Erythroblast (primary cell): ENCODE measurements at places on chromosomes 1 and 21.

- DNase-seq, result peak; percentile 24
Measured at GRCh38 chr1:212565079-212565478, 43.5 kb upstream of the ATF3 start.

GRCh38 chr1:109391626-109392025, 6.1 kb downstream of the SORT1 start:
- DNase-seq, result no peak

DNA sequence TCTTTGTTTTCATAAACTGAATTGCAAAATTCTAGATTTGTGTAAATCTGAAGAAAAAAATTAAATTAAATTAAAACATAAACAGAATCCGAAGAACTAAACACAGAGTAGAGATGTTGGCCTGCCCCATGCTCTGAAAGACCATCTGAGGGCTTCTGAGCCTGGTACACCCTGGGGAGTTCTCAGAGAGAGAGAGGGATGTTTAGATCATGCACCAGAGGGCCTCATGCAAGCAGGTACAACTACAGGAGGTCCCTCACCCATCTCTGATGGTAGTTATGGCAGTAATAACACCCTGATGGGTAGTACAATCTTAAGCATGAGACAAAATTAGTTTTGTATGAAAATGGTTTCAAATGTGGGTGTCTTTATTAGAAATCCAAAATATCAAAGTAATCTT, 127.7 kb downstream of the TGFB2 start:
- no peak for DNase-seq

DNA sequence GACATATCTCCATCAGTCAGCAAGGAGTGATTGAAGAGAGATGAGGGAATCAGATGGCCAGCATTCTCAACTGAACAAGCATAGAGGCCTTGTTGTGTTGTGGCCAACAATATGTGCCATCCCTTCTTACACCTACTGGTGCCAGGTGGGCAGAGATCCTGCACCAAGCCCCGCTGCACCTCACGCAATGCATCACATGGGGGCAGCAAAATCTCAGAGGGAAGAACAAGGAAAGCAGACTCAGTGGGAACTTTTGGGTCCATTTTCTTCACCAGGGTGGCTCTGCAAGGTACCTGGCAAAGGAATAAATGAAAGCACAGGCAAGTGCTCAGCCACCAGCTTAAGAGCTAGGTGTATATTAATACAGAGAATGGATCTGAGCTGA, 33.2 kb downstream of the HSD3B2 start:
- no peak for DNase-seq

- DNase-seq, result no peak
Measured at GRCh38 chr1:31579374-31579773, 3.1 kb downstream of the TINAGL1 start.

- no peak for DNase-seq
Measured at GRCh38 chr1:226700861-226701260, 38.2 kb downstream of the ITPKB start.

GRCh38 chr1:33469691-33470090, 2.8 kb upstream of the ZSCAN20 start:
- DNase-seq, result no peak

GRCh38 chr1:94817712-94818111, 2.4 kb upstream of the SLC44A3 start:
- no peak for DNase-seq

- no peak for DNase-seq
Measured at GRCh38 chr21:14244911-14245310, 29.0 kb downstream of the RBM11 start.

- no peak for DNase-seq
Measured at GRCh38 chr1:228272331-228272791, 64.5 kb downstream of the OBSCN start.

GRCh38 chr1:85397490-85398032, 67.4 kb downstream of the DDAH1 start:
- no peak for DNase-seq

- no peak for DNase-seq
Measured at GRCh38 chr21:45365608-45366241, 39.2 kb upstream of the COL18A1 start.

DNA sequence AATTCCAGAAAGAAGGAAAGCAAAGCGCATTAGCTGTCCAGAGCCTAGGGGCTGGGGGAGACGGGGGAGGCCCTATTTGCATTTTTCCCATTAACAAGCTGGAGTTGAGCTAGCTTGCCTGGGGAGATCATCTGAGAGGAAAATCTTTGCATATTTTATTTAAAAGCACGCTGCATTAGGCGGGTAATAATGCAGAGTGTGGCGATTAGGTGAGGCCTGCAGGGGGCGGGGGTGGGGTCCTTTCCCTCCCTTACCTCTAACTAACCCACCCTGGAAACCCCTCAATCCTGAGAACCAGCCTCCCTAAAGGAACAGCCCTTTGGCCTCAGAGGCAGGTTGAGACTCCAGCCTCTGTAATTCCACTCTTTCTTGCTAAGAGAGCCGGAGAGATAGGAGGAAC, 16.2 kb downstream of the C1orf216 start:
- DNase-seq, result no peak

DNA sequence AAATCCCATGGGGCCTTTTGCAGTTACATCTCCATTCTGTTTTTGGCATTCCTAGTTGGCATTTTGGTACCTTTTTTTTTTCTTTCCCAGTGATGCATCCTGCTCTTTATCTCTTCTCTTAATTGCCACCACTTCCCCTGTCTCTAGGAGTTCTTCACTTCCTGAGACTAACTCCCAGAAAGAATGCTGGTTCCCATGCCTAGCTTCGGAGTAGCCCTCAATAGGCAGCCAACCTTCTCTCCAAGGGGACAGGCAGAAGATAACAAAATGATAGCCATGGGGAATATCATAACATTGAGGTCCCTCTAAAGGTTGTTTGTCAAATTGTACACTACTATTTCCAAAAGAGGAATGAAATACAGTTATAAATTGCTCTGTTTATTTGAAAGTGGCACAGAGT, 150.6 kb upstream of the UBE2U start:
- no peak for DNase-seq

- DNase-seq, result no peak
Measured at GRCh38 chr1:153293851-153294250, 18.9 kb downstream of the PGLYRP3 start.

DNA sequence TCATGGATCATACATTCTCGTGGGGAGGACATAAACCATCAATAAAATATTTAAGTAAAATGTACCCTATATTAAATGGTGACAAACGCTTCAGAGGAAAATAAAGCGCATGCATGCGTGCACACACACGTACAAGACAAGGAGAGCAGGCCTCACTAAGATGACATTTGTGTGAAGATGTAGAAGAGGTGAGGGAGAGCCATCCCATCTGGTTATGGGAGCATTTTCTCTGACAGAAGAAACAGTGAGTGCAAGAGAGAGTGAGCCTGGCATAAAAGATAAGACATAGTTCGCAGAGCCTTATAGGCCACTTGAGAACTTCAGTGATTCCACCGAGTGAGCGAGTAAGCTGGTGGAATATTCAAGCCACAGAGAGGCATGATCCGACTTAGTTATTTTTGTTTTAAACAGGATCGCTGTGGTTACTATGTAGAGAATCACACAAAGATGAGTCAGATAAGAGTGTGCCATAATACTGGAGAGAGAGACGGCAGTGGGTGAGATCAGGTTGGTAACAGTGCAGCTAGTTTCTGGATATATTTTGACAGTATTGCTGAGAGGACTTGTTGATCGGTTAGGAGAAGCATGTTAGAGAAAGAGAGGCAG, 624.2 kb downstream of the PLPP3 start:
- no peak for DNase-seq

DNA sequence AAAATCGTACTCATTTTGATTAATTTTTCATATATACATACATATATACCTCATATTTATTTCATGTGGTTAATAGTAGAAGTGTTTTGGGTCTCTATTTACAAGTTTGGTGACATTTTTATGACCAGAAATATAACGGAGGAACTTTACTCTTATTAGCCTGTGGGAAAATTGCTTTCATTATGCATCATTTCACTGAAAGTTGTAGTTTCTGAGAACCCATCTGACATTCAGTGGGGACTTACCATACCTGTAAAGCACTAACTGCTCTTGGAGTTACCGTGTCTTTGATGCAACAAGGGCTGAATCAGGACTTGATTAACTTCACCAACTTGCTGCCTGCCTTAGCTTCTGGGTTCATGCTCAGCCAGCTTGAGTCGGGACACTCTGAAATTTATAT, 49.9 kb upstream of the ITPKB start:
- DNase-seq, result no peak

GRCh38 chr21:37230632-37231248, 36.4 kb downstream of the VPS26C start:
- DNase-seq, result no peak

- DNase-seq, result no peak
Measured at GRCh38 chr1:3892748-3893147, 7.3 kb downstream of the C1orf174 start.

DNA sequence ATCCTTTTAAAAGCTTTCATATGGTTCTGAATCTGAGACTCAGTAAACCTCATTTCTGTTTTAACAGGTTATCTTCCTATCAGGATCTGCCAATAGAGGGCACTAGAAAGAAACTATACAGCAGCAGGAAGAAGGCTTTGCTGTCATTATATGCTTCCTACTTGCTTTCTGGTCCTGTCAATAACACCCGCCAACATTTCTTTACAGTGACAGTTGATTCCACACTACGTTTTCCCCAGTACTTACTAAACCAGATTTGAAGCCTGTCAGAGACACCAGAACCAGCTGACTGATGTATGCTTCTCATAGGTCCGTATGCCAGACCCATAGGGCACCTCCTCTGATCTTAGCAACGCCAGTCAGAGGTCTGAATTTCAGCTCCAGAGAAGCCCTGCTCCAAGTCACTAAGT, 341.0 kb upstream of the NEGR1 start:
- peak; percentile 21 for DNase-seq

GRCh38 chr1:166907051-166907450, 31.0 kb upstream of the TADA1 start:
- no peak for DNase-seq

- no peak for DNase-seq
Measured at GRCh38 chr1:166738873-166739272, 100.4 kb upstream of the POGK start.

DNA sequence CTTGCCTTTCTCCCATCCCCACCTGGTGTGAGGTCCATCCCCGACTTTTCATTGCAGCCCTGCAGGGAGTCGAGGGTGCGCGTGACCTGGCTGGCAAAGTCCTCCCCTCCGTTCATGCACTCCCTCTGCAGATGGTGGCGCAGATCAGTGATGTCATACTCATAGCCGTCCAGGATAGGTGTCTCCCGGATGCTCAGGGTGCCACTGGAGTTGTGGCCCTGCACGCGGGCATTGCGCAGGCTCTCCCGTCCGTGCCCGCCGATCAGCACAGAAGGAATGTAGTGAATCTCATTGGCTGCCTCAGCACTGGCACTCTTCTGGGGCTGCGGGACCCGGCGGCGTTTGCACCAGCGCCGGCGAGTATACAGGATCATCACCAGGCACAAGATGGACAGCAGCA, 132.1 kb downstream of the ASTN1 start:
- no peak for DNase-seq

DNA sequence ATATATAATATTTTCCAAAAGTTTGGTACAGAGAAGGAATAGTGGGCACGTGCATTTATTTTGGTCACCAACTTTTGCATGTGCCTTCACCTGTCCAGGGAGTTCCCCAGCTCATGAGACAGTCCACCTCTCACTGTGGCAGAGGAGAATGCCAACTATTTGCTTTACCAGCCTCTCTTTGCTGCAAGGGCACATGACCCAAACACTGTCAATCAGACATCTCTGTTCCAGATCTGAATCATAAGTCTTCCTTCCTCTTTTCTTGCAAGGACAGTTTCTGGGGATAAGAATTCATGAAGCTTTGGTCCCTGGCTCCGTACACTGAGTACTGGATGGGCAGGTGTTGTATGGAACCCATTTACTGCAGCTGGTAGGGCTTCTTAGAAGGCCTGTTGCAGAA, 38.6 kb downstream of the C1orf87 start:
- DNase-seq, result no peak

GRCh38 chr1:172845865-172846264, 187.0 kb downstream of the FASLG start:
- DNase-seq, result no peak

GRCh38 chr1:61368366-61368765, 286.0 kb downstream of the NFIA start:
- no peak for DNase-seq

DNA sequence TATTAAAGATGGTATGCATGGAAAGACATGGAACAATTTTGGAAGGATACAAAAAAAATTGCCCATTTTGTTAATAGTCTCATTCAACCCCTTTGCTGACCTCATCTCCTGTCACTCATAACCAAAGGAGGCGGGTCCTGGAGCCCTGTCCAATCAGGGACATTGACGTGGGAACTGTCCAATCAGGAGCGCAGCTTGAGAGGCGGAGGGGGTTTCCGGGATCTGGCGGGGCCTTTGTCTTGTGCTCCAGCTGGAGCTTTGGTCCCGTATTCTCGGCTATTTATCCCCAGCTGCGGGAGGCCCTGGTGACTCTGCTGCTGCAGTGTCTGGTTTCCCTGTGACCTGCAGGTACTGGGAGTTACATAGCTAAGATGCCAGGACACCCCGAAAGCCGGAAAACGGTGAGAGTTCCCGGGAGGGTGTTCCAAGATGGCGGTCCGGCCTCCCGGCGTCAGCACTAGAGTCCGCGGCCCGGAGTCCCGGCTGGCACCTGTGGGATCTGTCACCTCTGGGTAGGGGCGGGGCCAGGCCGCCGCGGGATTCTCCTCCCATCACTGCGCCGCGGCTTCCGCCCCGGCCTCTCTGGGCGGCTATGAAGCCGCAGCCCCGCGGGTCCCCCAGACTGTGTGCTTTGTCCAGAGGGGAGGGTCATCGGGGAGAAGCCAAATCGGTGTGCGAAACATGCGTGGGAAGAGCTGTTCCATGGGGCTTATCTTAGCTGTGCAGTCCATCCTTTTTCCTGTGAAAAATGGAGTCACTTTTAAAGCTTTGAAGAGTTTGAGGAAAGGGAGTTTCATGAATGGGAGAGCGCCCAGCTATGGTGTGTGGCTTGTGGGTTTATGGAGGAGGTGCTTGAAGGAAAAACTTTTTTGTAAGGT, at the start of gene ZNF678:
TSS of gene ZNF678 (plus strand) at position 233 of the 878 bp plus-strand sequence. CDS start 87,436 bp downstream, outside the sequence.
- peak; percentile 93 for DNase-seq

DNA sequence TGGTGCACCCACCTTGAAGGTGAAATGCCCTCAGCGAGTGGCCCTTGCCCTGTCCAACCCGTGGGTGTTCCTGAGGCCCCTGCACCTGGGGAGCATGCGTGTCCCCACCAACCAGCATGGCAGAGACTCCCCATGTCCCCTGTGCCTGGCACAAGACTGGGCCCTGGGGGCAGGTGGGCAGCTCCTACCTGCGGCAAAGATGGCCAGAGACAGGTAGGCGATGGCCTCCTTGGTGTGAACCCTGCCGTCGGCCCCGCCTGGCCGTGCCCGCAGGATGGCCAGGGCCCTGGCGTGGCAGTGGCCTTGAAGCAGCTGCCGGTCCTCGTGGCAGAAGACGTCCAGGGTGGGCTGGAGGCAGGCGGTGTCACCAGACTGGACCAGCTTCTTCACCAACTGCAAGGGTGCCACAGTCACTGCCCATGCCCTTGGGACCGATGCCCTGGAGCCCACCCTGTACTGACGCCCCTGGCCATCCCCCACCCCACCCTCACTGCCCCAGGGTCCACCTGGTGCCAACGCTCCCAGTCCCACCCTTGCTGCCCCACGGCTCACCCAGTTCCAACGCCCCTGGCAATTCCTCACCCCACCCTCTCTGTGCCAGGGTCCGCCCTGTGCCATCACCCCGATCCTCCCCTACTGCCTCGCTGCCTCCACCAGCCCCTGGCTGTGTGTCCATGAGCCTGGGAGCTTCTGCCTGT, 15.7 kb downstream of the TTC34 start:
- DNase-seq, result no peak
